ENCODE measurements at places on chromosomes 1 and 21.

- H3K4me1 ChIP-seq, result no peaks in the 10 kb centered on the region
- no peak for DNase-seq
- H3K4me3 ChIP-seq, result no peak overlapping the region
- H3K27me3 ChIP-seq, result no peaks in the 10 kb centered on the region
Measured at GRCh38 chr1:203527013-203527412, 33.1 kb downstream of the OPTC start.

GRCh38 chr1:48916130-48917069 lies 139.7 kb upstream of the BEND5 start:
- H3K36me3 ChIP-seq, result no peaks in the 10 kb centered on the region
- no peak overlapping the region for H3K27ac ChIP-seq
- no peak overlapping the region for H3K4me3 ChIP-seq
- peaks cover 9% of the 10 kb centered on the region for H3K4me1 ChIP-seq

DNA sequence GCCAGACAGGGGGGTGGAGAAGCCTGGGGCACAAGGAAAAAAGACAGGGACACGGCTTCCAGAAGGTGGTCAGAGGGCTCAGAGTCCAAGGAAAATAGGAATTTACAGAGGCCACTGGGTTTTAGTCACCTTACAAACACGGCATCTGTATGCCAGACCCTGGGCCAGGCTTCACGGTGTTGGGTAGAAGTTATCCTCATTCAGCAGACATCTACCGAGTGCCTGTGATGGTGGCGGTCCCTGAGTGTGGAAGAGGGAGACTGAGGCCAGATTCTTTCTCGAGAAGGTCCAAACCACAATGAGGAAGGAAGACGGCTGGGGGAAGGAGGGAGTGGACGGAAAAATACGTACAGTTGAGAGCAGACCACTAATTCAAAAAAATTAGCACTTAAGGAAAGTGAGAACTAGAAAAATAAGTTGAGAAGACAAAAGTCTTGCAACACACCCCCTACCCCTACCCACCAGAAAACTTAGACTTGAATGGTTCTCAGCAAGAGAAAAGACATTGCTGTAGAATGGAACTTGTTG lies 864 bp upstream of the BTG2 start:
- no peak for DNase-seq
- H3K27me3 ChIP-seq, result no peaks in the 10 kb centered on the region
- peaks cover 66% of the 10 kb centered on the region for H3K4me1 ChIP-seq
- peak overlapping the region; percentile 88 for H3K27ac ChIP-seq

DNA sequence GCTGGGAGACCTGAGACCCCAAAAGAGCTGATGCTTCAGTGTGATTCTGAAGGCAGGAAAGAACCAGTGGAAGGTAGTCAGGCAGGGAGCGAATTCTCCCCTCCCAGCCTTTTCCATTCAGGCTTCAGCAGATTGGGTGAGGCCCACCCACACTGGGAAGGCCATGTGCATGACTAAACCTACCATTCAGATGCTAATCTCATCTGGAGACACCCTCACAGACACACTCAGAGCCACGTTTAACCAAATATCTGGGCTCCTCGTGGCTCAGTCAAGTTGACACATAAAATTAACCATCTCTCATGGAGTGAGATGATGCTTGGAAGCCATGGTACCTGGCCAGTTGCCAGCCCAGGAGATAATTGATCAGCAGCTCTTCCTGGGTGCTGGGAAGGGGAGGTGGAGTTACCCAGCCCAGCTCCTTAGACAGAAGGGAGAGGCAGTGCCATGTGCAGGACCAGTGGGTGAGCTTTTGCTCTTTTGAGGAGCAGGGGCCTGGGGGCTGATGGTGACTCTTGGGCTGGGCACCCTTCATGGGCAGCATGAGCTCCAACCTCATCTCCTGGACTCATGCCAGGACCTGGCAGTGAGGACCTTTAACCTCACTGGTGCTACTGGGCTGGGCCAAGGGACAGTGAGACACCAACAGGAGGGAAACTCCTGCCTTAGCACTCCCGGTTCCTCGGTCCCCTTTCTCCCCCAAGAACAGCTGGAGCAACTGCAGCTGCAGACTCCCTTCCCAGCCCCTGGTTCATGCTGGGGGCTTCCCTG lies 89.0 kb upstream of the ACTL8 start:
- peaks cover 87% of the 10 kb centered on the region for H3K27me3 ChIP-seq
- no peak overlapping the region for H3K4me3 ChIP-seq
- H3K36me3 ChIP-seq, result no peaks in the 10 kb centered on the region
- no peaks in the 10 kb centered on the region for H3K4me1 ChIP-seq

GRCh38 chr1:172414331-172414730 lies 6.2 kb upstream of the C1orf105 start:
- no peaks in the 10 kb centered on the region for H3K4me1 ChIP-seq
- H3K27ac ChIP-seq, result no peak overlapping the region
- DNase-seq, result no peak
- H3K27me3 ChIP-seq, result no peaks in the 10 kb centered on the region
- H3K4me3 ChIP-seq, result no peak overlapping the region

DNA sequence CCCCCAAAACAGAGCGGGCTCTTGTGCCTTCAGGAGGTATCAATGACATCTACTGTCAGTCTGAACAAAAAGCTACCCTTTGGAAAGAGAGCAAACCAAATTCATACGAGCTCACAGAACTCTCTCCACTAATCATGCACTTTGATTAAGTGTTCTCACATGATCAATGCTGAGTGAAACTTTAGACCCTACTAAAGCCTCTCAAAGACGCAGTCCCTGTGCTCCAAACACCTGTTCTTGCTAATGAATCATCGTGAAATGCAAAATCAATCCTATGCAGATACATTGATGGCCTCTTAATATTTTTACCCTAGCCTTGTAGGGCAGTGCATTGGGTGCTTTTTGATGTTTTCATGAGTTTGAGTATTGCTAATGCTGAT lies 113.4 kb downstream of the ZBTB18 start:
- no peaks in the 10 kb centered on the region for H3K4me1 ChIP-seq
- H3K4me3 ChIP-seq, result no peak overlapping the region
- no peak overlapping the region for H3K27ac ChIP-seq
- DNase-seq, result no peak
- H3K27me3 ChIP-seq, result no peaks in the 10 kb centered on the region

DNA sequence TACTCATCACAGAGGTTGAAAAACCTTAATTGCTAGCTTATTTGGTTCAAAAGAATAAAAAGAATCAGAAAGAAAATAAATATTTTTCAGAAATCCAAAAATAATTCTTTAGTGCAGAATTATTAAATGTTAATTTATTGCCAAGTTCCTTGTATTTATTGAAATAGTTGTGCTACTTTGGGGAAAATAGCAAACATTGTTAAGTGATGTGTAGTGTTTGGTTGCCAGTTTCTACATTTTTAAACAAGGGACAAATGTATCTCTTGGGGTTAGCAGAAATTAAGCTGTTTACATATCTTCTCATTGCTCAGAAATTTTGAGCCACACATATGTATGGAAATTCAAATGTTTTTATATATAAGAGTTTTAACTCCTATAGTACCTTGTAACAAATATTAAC lies 775.0 kb downstream of the USP25 start:
- H3K27me3 ChIP-seq, result peaks cover 32% of the 10 kb centered on the region
- H3K4me3 ChIP-seq, result no peak overlapping the region

GRCh38 chr1:230867903-230868735 lies at the start of gene C1orf198:
TSS of gene C1orf198 (minus strand) at chr1:230868521. CDS start at chr1:230868512, 9 bp downstream.
- H3K27ac ChIP-seq, result no peak within 1 kb of the TSS
- no peaks in the 10 kb centered on the region for H3K36me3 ChIP-seq
- H3K27me3 ChIP-seq, result 0 out of 2 replicates have a peak, but pooled peaks cover 8% of the 10 kb centered on the region
- peak; percentile 59 for DNase-seq

- H3K4me1 ChIP-seq, result no peaks in the 10 kb centered on the region
- no peak overlapping the region for H3K4me3 ChIP-seq
- no peaks in the 10 kb centered on the region for H3K27me3 ChIP-seq
- DNase-seq, result no peak
Measured at GRCh38 chr1:216596281-216596862, 126.9 kb downstream of the ESRRG start.

- H3K4me3 ChIP-seq, result no peak overlapping the region
- no peaks in the 10 kb centered on the region for H3K36me3 ChIP-seq
- DNase-seq, result peak; percentile 32
Measured at GRCh38 chr1:10217748-10218441, 7.5 kb downstream of the KIF1B start.

DNA sequence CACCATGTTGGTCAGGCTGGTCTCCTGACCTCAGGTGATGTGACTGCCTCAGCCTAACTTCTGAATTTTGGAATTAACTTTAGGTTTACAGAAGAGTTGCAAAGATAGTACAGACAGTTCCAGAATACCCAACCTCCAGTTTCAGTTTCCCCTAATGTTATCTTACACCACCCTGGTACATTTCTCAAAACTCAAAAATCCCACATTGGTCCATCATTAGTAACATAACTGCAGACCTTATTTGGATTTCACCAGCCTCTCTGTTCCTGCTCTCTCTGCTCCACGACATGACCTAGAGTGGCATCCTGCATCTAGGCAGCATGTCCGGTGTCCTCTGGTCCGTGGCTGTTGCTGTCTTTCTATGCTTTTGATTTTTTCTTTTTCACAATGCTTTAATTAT lies 5.0 kb upstream of the ZC3H12A start:
- H3K4me3 ChIP-seq, result peak overlapping the region; percentile 59
- H3K27ac ChIP-seq, result peak overlapping the region; percentile 84
- peak; percentile 53 for DNase-seq
- no peaks in the 10 kb centered on the region for H3K27me3 ChIP-seq
- no peaks in the 10 kb centered on the region for H3K36me3 ChIP-seq

DNA sequence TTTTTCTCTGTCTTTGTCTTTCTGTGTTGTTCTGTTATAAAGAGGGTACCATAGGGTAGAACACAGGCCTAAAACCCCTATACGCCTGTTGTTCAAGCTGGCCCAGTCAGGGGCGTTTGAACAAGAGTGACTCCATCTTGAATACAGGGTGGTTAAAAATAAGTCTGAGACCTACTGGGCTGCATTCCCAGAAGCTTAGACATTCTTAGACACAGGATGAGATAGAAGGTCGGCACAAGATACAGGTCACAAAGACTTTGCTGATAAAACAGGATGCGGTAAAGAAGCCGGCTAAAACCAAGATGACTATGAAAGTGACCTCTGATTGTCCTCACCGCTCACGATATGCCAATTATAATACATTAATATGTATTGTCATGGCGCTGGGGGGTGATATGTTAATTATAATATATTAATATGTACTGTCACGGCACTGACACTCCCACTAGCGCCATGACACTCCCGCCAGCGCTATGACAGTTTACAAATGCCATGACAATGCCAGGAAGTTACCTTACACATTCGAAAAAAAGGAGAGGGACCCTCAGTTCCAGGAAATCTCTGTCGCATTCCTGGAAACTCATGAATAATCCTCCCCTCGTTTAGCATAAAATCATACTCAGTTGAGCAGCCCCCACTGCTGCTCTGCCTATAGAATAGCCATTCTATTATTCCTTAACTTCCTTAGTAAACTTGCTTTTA lies 58.5 kb upstream of the KLHDC7A start:
- H3K4me3 ChIP-seq, result no peak overlapping the region
- H3K4me1 ChIP-seq, result no peaks in the 10 kb centered on the region
- H3K27me3 ChIP-seq, result peaks cover 95% of the 10 kb centered on the region
